NCI-H1436 (cell line): ENCODE measurements at places on chromosomes 4 and X.

GRCh38 chrX:118174516-118175098, 58.0 kb upstream of the KLHL13 start:
- DNase-seq, result no peak

- DNase-seq, result no peak
Observed at GRCh38 chr4:142707401-142707800, 138.7 kb downstream of the INPP4B start.

GRCh38 chr4:74631338-74631737, 163.0 kb downstream of the BTC start:
- DNase-seq, result no peak

DNA sequence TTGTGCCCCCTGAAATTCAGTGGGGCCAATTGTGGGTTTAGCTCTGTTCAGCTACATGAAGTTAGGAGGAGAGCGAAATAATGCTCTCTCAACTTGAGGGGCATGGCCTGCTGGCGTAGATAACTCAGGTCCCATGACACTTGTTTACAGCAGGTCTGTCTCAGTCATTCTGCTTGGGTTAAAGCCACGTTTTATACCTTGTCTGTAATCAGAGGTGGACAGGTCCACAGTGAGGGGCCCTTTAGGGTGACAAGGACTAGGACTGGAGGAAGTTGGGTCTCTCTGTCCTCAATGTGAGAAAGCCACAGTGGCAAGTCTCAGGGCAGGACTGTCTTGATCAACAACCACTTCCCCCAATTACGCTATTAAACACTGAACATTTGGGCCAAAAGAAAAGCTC, 49.0 kb downstream of the PDHA1 start:
- no peak for DNase-seq

DNA sequence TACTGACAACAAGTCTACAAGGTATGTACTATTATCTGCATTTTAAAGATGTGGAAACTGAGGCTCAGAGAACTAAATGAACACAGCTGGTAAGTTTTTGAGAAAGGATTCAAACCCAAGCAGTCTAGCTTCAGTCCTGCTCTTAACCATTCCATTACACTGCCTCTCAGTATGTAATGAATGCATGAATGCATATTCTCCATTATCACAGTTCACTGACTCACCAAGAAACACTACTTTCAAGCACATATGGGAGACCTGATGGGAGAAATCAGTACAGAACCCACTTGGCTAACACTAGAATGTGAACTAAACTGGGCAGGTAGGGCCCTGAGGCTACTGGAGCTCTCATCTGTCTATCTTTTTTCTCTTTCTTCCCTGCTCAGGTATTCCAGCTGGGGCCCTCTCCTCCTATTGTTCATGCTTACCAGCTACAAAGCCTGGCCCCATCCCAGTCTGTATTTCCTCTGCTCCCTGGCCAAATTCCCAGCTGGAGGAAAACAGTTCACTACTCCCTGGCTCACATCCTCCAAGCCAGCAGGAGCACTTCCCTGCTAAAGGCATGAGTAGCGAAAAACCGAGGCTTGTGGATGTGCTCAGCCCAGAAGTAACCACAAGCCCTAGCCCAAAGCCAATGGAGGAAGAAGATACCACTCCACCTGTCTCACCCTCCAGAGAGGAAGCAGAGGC, 178.2 kb upstream of the ARHGEF9 start:
- no peak for DNase-seq
